ENCODE measurements at places on chromosomes 11 and 22.

- no peak for DNase-seq
These were observed 328.5 kb upstream of the PLET1 start for GRCh38 chr11:112589155-112589554.

GRCh38 chr22:27387561-27387960 is 414.0 kb downstream of the MN1 start:
- no peak for DNase-seq

GRCh38 chr11:128467041-128467440 is 120.3 kb downstream of the ETS1 start:
- no peak for DNase-seq

DNA sequence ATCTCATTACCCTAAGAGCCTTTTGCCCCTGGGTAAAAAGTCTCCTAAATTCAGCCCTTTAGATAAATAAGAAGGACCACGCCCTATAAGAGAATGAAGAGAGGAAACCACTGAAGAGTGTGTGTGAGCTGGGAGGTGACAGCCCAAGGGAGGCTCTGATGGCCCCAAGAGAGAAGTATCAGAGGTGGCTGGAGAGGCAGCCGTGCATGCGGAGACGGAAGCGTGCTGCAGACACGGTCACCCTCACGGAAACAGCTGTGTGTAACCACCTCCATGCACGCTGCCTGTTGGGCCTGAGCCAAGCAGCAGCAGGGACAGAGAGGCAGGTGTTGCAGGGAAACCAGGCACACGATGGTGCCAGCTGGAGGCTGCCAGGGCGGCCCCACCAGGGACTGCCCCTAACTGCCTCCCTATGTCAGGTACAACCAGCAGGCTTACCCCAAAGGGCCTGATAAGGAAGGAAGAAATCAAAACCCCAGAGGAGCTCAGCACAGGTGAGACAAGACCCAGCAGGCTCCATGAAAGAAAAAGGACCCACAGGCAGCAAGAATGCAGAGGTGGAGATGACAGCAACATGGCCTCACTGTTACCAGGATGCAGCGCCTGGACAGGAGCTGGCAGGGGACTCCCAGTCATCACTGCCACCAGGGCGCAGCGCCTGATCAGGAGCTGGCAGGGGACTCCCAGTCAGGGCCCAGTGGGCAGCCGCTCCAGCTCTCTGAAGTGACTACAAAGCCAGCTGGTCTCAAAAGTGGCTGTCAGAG is 7.8 kb downstream of the LARGE2 start:
- no peak for DNase-seq

DNA sequence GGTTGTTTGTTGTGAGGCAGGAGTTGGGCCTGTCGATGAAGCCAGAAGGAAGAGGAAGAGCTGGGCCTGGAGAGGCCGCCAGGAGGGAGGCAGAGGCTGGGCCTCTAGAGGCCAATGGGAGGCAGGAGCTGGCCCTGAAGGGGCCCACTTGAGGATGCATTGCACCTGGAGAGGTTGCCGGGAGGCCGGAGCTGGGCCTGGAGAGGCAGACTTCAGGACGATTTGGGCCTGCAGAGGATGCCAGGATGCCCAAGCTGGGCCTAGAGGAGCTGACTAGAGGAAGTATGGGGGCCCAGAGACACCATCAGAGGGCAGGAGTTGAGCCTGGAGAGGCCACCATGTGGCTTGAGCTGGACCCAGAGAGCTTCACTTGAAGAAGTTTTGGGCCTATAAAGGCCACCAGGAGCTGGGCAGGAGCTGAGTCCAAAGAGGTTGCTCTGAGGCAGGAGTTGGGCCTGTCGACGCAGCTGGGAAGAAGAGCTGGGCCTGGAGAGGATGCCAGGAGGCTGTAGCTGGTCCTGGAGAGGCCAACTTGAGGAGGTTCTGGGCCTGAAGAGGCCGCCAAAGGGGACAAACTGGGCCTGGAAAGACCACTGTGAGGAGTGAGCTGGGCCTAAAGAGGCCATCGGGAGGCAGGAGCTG is 39.0 kb downstream of the OR4C45 start:
- no peak for DNase-seq

GRCh38 chr11:128288368-128288767 is 299.0 kb downstream of the ETS1 start:
- DNase-seq = no peak

GRCh38 chr11:28569106-28569505 is 460.9 kb downstream of the METTL15 start:
- DNase-seq = no peak

GRCh38 chr11:68591719-68592118 is 92.6 kb upstream of the GAL start:
- no peak for DNase-seq

- no peak for DNase-seq
These were observed 13.2 kb upstream of the RGL4 start for GRCh38 chr22:23677701-23677995.

GRCh38 chr11:48107188-48107704 is 109.4 kb upstream of the OR4B1 start:
- no peak for DNase-seq

DNA sequence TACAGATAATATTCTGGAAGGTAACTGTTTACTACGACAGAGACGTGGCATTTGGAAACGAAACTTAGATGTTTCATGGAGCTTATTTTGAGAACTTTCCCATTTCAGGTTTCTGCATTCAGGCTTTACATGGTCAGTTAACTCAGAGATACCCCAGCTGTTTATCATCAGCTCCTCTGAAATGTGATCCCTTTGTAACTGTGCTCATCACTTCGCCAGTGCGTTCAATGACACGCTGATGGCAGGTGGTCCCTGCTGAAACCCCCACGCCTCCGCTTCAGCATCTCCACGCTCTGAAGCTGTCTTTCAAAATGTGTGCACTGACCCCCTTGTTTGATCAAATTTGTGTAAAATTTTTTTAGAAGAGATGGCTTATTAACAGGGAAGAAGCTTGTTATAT is 30.5 kb downstream of the ALG12 start:
- DNase-seq = no peak

DNA sequence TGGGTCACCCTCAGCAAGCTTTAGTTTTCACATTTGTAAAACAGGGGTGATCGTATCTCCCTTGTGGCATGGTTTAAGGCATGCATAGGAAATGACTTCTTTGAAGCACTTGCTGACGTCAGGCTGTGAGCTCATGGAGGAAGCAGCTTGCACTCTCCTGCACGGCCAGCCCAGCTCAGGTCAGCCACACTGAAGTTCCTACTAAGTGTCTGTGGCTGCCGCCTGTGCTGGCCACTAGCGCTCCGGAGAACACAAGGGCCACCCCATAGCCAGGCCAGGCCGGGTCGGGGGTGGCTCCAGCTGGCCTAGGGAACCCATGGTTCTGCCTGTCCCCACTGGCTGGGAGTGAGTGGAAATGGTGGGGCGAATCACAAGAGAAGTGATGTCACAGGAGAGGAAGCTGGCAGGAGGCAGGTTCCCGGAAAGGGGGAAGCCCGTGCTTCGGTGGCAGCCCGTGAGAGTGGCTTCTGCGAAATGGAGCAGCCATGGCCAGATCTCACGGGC is 28.2 kb downstream of the KCTD17 start:
- peak; percentile 15 for DNase-seq

DNA sequence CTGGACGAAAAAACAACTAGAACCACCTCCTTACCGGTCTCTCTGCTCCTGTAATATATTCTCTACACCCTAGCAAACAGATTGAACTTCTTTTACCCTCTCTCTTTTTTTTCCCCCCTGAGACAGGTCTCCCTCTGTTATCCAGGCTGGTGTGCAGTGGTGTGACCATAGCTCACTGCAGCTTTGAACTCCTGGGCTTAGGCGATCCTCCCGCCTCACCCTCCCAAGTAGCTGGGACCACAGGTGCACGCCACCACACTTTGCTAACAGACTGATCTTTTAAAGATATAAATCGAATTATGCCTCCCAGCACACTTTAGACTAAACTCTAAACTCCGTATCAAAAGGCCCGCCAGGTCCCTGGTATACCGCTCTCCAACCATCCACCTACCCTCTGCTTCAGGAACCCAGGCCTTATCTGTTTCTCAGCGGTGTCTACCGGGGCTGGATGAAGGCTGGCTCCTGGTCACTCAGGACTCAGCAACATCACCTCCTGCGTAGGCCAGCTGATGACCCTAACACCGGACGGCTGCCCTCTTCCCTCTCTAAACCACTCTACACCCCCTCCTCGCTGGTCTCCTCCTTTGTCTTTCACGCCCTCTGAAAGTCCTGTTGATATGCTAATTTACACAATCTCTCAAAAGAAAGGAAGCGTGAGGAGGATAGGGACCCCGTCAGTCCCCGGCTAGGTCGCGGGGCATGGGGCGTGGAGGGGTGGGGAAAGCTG is 745 bp downstream of the C22orf39 start:
- no peak for DNase-seq

- DNase-seq = no peak
These were observed 20.2 kb downstream of the BARX2 start for GRCh38 chr11:129395883-129396282.

DNA sequence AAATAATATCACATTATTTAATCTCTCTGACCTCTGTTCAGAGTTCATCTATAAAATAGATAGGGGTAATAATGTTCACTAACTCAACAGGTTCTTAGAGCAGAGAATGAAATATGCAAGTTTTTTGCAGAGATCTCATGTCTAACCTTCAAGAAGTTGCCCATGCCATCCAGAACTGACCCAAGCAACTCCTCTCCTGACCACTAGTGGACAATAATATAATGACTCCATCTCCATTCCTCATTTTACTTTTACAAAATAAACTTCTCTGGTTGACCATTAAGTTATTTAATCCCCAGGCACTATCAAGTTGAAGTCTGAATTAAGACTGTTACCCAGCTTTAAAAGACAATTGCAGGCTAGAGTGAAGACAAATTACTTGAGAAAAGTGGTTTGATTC is 382.6 kb downstream of the KCNA4 start:
- DNase-seq = no peak

DNA sequence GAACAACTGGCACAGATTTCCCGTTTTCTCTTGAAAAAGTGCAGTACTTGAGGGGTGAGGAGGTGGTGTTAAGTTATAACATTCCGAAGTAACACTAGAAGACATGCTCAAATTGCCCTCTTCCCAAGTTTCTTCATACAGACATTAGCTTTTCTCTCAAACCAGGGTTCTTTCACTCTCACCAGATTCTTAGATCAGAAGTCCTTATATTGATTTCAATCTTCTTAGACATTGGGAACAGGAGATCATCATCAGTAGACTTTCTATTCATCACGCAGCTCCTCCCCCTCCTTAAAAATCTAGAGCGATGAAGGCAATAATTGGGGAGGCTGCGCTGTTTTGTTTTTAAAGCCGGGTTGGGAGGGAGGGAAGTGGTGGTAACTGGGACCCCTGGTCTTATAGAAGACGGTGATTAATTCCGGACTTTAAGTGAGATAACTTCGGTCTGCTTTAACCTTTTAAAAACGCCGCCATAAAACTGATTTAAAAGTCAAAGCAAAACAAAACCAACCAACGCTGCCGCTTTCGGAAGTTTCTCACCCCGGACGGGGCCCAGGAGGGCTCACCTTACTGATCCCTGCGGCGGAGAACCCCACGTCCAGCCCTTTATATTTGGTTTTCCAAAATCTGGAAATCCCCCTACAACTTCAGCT is 665 bp downstream of the USP28 start:
- DNase-seq = no peak

DNA sequence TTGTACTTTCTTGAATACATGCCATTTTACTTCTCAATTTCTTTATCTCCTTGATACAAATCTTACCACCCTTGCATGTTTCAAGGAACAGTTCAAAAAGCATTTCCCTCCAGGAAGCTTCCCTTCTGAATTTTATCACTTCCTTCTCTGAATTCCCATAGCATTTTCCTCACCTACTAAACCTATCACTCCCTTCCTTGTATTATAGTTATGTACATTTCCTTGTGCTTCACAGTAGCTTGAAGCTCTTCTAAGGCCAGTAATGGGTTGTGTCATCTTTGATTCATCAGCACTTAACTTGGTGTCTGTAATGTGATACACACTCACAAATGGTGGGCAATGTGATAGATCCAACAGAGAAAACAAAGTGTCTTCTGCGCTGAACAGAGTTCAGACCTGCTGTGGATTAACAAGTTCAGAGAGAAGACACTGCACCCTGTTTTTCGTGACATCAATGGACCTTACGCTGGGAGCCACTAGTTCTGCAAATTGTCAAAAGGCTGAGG is 127.5 kb downstream of the CCDC81 start:
- DNase-seq = no peak

GRCh38 chr11:2212411-2213251 is 41.0 kb upstream of the TH start:
- no peak for DNase-seq

DNA sequence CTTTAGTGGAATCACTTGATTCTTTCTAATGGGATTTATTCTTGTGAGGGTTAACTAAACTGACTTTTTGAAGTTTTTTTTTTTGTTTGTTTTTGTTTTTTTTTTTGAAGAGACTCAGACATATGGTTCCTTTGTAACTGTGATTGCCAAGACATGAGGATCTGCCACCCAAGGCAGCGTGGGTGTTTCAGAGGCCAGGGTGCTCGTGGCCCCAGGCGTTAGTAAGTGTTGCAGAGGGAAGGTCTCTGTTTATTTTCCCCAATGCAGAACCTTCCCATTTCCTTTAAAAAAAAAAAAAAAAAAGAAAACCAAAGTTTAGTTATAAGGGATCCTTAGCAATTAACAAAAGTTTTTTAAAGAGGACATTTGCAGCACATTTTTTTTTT is 94.8 kb downstream of the CTTN start:
- no peak for DNase-seq

GRCh38 chr22:20085651-20086050 is 5.6 kb downstream of the DGCR8 start:
- DNase-seq = no peak

DNA sequence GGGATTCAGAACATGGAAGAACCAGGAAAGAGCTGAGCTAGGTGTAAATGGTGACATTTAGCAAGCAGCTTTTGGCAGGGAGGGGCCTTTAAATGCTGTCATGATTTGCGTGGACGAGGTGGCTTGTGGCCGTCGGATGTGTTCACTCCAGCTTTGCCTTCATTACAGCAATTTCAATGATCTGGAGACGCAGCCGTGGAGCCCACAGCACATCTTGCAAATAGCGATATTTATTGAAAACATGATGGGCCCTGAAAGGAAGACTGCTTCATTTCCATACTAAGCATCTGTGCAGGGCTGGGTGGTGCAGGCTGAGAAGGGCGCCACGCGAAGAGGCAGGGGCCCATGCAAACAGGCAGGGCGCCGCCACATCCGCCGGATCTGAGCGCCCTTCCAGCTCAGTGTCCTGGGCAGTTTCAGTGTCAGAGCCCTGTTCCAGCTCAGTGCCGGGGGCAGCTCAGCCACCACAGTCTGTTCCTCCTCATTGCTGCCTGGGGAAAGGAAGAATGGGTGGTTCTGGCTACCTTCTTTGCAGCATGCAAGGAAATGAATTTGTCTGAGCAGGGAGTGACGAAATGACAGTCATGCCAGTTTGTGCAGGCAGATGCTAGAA is 111.1 kb upstream of the TTC12 start:
- DNase-seq = no peak

- DNase-seq = no peak
These were observed 32.5 kb upstream of the RASL10A start for GRCh38 chr22:29348041-29348440.

Data from erythroblast (primary cell).